ENCODE measurements at places on chromosomes 7 and 10. TPM values are rescaled to one million over a fixed set of nuclear protein-coding genes. Genes with fewer than 3 reads are reported as not detected.

Gene OR2A1
- total RNA-seq = not detected

Gene ARHGAP22
- total RNA-seq = 76.5 TPM

Gene ANKMY2
- total RNA-seq = 9.8 TPM

Gene RBP3
- not detected for total RNA-seq

Gene MYL7
- total RNA-seq = not detected

Gene CAPZA2
- total RNA-seq = 509 TPM

Gene PAX4
- not detected for total RNA-seq

All from thoracic aorta endothelial cell (primary cell).